ENCODE measurements at places on chromosomes 12 and 14.

DNA sequence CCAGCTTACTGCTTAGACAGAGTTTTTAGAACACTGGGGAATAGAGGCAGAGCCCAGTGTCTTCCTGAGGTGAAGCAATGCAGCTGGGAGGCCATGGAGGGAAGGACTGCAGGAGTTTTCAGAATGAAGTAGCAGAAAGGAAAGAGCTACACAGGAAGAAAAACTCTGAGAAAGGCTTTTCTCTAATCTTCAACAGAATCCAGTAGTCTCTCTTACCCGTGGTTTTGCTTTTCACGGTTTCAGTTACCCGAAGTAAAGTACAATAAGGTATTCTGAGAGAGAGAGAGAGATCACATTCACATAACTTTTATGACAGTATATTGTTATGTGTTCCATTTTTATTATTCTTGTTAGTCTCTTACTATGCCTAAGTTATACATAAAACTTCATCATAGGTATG, 761.6 kb downstream of the BCL11B start:
- no peaks in the 10 kb centered on the region for H3K27me3 ChIP-seq
- H3K27ac ChIP-seq: no peak overlapping the region
- no peaks in the 10 kb centered on the region for H3K36me3 ChIP-seq
- no peak for DNase-seq

DNA sequence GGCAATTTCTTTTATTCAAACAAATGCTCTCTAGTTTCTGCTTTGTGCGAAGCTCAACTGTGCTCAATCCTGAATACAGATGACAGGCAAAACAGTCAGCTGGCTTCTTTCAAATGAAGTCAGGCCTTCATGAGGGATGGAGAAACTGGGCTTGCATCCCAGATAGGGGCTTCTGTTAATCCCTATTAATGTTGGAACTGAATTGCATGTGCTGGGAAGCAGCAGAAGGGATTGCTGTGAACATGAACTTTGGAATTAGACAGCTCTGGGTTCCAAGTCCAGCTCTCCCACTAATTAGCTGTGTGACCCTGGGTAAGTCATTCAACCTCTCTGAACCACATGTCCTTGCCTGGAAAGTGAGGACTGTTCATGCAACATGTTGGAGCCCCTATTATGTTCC, 21.1 kb upstream of the CORO1C start:
- H3K27ac ChIP-seq: no peak overlapping the region
- H3K36me3 ChIP-seq: no peaks in the 10 kb centered on the region
- no peak for DNase-seq
- no peak overlapping the region for H3K4me3 ChIP-seq

DNA sequence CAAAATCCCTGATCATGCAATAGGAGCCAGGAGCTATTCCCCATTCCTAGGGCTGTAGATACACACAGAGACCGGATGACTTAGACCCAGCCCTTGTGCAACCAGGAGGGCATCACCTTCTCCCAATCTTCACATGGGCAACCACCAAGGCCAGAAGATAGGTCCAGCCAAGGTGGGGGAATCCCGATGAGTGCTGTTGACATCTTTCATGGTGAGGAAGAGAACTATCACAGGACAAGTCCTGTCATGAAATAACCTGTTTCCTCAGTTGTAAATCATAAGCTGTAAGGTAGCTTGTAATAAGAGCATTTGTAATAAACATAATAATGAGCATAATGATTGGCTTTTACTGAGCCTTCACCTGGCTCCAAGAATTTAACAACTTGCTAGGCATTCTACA, 89.5 kb downstream of the GCH1 start:
- H3K27ac ChIP-seq: no peak overlapping the region
- DNase-seq: no peak
- H3K36me3 ChIP-seq: no peaks in the 10 kb centered on the region
- H3K27me3 ChIP-seq: no peaks in the 10 kb centered on the region
- no peak overlapping the region for H3K4me3 ChIP-seq

DNA sequence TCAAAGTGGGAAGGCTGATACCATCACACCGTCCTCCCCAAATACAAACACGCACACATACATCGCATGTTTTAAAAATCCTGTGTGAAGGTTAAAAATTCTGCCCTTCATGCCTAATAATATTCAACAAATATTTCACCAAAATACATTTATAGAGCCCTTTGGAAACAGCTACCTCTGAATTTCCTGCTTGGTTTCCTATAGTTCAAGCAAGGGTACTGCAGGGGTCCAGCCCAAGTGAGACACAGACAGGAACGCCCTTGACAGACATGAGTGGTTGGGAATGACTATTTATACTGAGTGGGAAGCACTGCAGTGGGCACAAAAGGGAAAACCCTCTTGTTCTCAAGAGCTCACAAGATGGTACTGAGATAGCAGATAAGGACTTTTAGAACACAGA, 51.0 kb downstream of the ST8SIA1 start:
- H3K27ac ChIP-seq: peak overlapping the region; percentile 28
- H3K27me3 ChIP-seq: no peaks in the 10 kb centered on the region
- H3K4me3 ChIP-seq: no peak overlapping the region

DNA sequence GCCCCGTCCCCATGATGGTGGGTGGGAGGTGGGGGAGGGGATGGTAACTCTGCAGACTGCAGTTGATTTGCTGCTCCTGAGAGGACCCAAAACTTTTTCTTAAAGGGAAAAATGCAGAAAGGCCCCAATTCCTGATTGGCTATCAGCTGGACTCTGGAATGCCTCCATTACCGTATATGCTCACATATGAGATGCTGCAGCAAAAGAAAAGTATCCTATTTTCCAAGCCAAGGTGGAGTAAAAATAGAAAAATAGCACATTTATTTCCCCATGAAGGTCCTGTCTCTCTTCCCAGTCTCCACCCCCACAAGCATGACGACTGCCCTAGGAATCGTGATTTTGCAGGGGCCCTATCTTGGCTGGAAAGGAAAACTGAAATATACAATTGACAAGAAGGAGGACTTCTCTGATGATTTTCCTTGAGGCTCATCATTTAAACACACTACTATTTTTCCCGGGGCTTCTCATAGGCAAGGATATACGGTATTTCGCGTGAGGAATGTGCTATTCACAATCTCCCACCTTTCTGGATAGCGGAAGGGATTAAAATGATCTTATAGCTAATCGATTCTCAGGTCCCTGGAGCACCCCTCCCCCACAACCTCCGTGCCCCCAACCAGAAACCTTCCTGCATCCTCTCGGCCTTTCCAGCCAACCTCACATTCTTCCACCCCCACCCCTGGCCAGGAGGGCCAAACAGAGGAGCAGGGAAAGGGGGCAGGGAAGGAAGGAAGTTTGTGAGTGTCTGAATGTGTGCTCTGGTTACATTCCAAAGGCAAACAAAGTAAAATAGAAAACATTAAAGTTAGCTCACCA, 138.9 kb upstream of the CCND2 start:
- DNase-seq: peak; percentile 73
- H3K36me3 ChIP-seq: no peaks in the 10 kb centered on the region
- H3K27ac ChIP-seq: no peak overlapping the region
- H3K27me3 ChIP-seq: no peaks in the 10 kb centered on the region

- no peaks in the 10 kb centered on the region for H3K36me3 ChIP-seq
- H3K27ac ChIP-seq: peak overlapping the region; percentile 83
- H3K27me3 ChIP-seq: no peaks in the 10 kb centered on the region
- peaks cover 5% of the 10 kb centered on the region for H3K4me1 ChIP-seq
These were observed 4.2 kb downstream of the PPTC7 start for GRCh38 chr12:110578694-110579534.

- H3K36me3 ChIP-seq: no peaks in the 10 kb centered on the region
- no peaks in the 10 kb centered on the region for H3K27me3 ChIP-seq
- H3K4me1 ChIP-seq: no peaks in the 10 kb centered on the region
- no peak for DNase-seq
- H3K4me3 ChIP-seq: no peak overlapping the region
- no peak overlapping the region for H3K27ac ChIP-seq
These were observed 59.3 kb upstream of the SCAF11 start for GRCh38 chr12:46049665-46050064.

DNA sequence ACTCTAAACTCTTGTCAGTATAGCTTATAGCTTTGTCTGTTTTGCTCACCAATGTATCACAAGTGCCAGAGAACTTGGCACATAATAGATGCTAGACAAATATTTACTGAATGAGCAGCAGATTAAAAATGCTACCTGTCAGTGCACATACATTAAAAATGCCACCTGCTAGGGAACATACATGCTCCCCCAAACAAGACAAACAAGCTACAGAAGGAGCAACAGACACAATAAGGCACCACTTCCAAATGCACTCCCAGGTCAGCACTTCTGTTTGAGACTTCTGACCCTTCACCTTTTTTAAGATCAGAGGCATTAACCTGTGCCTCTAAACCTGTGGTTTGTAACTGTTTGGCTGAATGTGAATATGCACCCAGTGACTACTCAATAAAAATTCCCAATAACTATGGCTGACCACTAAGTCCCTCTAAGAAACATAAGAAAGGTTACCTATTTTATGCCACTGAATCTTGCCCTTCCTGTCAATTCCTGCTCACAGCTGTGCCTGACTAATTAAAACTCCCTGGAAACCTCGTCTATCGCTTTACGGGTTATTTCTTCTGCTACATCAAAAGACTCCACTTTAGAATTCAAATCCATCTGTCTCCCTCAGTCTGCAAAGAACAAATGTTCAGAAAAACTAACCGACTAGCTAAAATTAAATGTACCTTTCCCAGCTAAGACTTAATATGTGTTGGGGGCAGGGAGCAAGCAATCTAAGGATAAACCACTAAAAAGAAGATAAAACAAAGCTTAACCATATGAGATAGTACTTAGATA, 41.0 kb downstream of the HECTD4 start:
- H3K4me3 ChIP-seq: no peak overlapping the region
- DNase-seq: no peak
- H3K36me3 ChIP-seq: no peaks in the 10 kb centered on the region
- H3K4me1 ChIP-seq: no peaks in the 10 kb centered on the region
- H3K27me3 ChIP-seq: no peaks in the 10 kb centered on the region
- H3K27ac ChIP-seq: no peak overlapping the region

GRCh38 chr12:4743046-4743445, 22.8 kb downstream of the GALNT8 start:
- no peaks in the 10 kb centered on the region for H3K27me3 ChIP-seq
- H3K4me1 ChIP-seq: no peaks in the 10 kb centered on the region
- no peak overlapping the region for H3K4me3 ChIP-seq
- no peaks in the 10 kb centered on the region for H3K36me3 ChIP-seq

All from kidney (tissue), 22 donors.